ENCODE measurements at places on chromosomes 12 and 14. TPM values are rescaled to one million over a fixed set of nuclear protein-coding genes. Genes with fewer than 3 reads are reported as not detected.

- no peak for DNase-seq
Observed at GRCh38 chr14:95329941-95330340, 10.2 kb upstream of the CLMN start.

The PMEL gene
- 3.1 TPM for total RNA-seq

DNA sequence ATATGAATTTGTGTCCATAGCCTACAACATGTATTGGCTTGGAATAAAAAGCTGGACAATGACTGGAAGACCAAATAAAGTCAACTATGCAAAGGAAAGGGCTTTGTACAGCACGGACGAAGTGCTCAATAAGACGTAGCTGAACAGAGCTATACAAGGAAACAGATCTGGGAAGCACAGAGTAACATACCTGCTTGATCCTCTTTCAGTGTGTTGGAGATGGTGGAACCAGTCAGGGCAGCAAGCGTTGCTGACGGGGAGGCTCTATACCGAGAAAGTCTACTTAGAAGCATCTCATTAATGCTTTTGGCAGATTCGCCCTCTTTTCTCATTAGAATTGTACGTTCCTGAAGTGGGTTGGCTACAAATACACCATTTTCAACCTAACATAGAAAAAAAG, 99.3 kb downstream of the HECTD4 start:
- DNase-seq: no peak

GRCh38 chr12:27545665-27546064, 21.7 kb downstream of the PPFIBP1 start:
- no peak for DNase-seq

- DNase-seq: no peak
Observed at GRCh38 chr14:23365036-23365731, at the start of gene EFS. TSS of gene EFS (minus strand) at chr14:23365172. CDS start at chr14:23365025, 147 bp downstream.

The PIANP gene
- total RNA-seq: not detected

The LAG3 gene
- 1.4 TPM for total RNA-seq

GRCh38 chr12:59484575-59484974, 111.3 kb upstream of the SLC16A7 start:
- DNase-seq: no peak

DNA sequence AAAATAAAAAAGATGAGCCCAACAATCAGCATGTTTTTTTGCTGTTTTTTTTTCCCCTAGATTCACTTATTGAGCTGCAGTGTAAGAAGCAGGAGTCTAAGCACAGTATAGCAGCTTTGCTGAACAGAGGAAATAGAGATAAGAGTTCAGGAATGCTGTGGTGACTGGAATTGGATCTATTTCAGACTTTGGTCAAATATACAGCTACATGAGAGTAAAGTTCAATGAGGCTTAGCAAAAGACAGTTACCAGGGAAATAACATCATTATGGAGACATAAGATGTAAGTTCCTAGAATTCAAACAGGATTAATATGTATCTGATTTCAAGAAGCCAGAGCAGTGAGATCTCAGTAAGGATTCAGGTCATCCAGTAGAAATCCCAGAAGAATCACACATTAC, 613.0 kb downstream of the RPS29 start:
- DNase-seq: no peak

The PTHLH gene
- not detected for total RNA-seq

GRCh38 chr12:122024132-122024785, 2.6 kb downstream of the BCL7A start:
- peak; percentile 38 for DNase-seq

The MAP3K9 gene
- 3.6 TPM for total RNA-seq

The TNS2 gene
- 107 TPM for total RNA-seq

The ADCY6 gene
- total RNA-seq: 21.3 TPM

GRCh38 chr12:7729746-7730145, 17.4 kb downstream of the CLEC4C start:
- no peak for DNase-seq

- peak; percentile 57 for DNase-seq
Observed at GRCh38 chr14:72948481-72949138, 22.3 kb downstream of the DCAF4 start.

DNA sequence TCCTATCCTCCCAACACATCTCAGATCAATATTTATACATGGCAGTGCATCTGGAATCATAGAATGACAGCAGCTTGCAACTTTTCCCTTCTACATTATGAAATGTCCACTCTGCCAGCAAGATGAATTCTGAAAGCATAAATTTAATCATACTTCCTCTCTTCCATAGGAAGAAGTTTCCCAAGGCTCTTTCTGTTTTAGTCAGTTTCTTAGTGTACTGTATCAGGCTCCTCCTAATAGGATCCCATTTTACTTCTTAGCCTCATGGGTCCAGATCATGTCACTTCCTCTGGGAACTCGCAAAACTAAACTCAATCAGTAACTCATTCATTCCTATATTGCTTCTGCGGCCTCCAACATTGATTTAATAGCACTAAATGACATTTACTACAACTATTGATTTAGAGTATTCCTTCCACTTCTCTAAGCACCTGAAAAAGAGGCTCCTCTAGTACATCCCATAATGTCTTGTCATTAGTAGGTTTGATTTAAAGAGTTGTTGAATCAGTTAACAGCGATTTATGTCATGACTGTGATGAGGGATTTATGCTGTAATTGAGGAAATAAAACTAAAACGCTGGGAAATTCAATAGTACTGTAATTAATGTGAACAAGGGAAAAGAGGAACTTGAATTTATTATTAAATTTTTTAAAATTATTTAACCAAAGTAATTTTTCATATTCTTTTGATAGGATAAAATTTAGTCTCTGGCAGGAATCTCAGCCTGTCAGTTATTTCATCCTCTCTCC, 4.0 kb downstream of the CLEC1A start:
- DNase-seq: no peak

The KITLG gene
- total RNA-seq: 1.1 TPM

DNA sequence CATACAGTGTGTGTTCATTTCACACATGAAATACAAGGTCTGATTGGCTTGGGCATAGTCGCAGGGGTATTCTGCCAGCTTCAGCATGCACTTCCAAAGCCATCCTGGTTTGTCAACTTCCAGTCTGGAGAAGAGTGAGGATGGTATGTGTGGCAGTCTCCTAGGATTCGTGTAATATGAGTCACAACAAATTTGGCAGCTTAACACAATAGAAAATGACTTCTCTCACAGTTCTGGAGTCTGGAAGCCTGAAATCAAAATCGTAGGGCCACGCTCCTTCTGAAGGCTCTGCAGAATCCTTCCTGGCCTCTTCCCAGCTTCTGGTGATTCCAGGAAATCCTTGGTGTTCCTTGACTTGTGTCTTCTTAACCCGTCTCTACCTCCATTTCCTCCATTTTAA, 167.5 kb downstream of the PPM1H start:
- no peak for DNase-seq

The ENDOU gene
- not detected for total RNA-seq

DNA sequence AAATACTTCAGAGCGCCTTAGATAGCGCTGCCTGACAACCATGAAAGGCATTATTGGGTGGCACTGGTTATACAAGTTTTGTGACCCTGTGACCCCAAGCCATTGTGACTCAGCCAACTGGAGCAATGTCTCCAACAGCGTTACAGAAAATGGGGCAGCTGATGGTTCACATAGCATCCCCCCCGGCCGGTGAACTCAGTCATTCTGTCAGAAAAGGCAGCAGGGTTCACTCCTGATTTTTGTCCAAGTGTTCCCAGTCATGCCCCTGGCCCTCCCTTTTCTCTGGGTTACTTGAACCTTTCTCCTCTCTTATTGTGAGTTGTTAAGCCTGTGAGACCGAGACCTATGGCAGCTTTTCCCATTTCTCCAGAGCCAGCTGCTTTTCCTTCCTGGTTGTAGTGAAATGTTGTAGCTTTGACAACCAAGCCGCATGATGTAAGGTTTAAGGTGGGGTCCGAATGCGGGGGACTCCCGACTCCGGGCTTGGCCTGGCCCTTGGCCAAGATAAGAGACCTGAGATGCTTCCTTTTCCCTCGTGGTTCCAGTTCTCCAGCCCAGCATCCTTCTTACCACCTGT, 22.0 kb downstream of the CD9 start:
- DNase-seq: no peak

DNA sequence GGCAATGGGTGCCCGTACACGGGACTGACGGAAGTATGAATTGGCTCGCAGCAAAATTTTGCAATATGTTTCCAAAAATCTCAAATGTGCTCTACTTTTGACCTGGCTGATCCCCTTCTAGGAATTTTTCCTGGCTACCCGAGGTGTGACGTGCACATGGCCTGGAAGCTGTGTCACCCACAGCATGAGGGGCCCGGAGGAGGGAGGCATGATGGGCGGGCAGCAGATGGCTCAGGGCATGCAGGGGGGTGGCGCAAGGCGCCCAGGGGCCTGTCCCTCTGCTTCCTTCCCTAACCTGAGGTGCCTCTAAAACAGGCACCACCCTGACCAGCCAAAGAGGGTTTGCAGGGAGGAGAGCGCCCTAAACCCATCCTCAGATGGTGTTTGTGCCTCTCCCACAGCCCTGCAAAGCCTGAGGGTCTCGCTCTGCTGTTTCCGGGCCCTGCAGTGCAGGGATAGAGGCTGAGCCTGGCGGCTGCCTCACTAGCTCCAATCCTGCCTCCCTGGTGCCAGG, 6.7 kb downstream of the GPR132 start:
- peak; percentile 42 for DNase-seq

DNA sequence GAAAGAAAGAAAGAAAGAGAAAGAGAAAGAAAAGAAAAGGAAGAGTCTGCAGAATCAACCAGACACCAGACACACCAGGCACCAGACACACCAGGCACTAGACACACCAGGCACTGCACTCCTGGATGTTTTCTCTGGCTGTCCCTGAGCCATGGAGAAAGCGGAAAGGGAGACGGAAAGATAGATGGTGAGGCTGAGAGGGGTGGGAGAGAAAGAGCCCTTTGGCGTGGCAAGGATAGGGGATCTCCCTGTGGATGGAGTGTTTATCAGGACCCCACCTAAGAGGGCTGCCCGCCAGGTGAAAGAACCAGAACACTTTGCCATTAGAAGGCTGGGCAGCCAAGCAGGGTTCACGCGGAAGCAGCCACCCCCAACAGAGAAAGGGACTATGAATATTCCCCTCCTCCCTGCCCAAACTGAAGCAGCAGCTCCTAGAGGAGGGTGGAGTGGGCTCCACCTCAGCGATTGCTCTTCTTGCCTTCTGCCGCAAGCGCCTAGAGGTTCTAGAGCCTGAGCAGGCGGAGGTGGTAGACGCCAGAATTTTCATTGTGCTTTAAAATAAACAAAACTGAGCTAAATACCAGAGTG, 13.4 kb downstream of the ST8SIA1 start:
- DNase-seq: no peak

DNA sequence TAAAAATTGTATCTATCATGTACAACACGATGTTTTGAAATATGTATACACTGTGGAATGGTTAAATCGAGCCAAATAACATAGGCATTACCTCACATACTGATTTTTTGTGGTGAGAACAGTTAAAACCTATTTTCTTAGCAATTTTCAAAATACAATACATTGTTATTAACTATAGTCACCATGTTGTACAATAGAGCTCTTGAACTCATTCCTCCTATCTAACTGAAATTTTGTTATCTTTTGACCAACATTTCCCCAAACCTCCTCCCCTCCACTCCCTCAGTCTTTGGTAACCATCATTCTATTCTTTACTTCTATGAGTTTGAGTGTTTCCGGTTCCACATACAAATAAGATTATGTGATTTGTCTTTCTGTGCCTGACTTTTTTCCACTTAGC, 6.8 kb upstream of the SLC38A2 start:
- no peak for DNase-seq

GRCh38 chr14:75428230-75429104, 645 bp downstream of the JDP2 start:
- DNase-seq: peak; percentile 67

Measured in right lobe of liver (tissue), 6 donors.